ENCODE measurements at places on chromosomes 12 and 14. TPM values are rescaled to one million over a fixed set of nuclear protein-coding genes. Genes with fewer than 3 reads are reported as not detected.

The KNTC1 gene
- total RNA-seq: 36.5 TPM

The ADGRD1 gene
- total RNA-seq: not detected

The FAIM2 gene
- total RNA-seq: 0.49 TPM

The NXPH4 gene
- total RNA-seq: 3.1 TPM

The FOXG1 gene
- 16.7 TPM for total RNA-seq

The PPM1H gene
- total RNA-seq: 5.2 TPM

- DNase-seq: no peak
Measured at GRCh38 chr12:62847709-62848108, 87.2 kb downstream of the PPM1H start.

- DNase-seq: peak; percentile 47
Measured at GRCh38 chr14:39015360-39015961, 87.6 kb downstream of the SEC23A start.

GRCh38 chr14:74979442-74980397 is 23.0 kb upstream of the EIF2B2 start:
- peak; percentile 93 for DNase-seq

DNA sequence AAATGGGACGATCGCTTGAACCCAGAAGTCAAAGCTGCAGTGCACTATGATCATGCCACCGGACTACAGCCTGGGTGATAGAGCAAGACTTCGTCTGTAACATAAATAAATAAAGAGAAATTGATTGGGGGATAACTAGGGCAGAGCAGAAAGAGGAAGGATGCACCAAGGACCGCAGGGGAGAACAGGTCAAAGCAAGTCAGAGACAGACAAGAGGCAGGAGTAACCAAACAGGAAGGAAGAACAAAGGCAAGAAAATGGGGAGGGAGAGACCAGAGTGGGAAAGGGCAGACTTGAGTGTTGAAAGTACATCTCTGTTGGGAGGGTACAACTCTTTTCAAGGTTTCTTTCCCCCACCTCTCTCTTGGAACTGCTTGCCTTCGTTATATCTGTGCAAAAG is 50.8 kb upstream of the ELK3 start:
- no peak for DNase-seq

- DNase-seq: peak; percentile 63
Measured at GRCh38 chr12:31590642-31591379, at the start of gene DENND5B. TSS of gene DENND5B (minus strand) at chr12:31591136. CDS start at chr12:31590832, 304 bp downstream.

All from M059J (cell line).